ENCODE measurements at places on chromosomes 3 and 15.

- DNase-seq, result no peak
These were observed 181.3 kb upstream of the CTDSPL start for GRCh38 chr3:37680401-37680800.

DNA sequence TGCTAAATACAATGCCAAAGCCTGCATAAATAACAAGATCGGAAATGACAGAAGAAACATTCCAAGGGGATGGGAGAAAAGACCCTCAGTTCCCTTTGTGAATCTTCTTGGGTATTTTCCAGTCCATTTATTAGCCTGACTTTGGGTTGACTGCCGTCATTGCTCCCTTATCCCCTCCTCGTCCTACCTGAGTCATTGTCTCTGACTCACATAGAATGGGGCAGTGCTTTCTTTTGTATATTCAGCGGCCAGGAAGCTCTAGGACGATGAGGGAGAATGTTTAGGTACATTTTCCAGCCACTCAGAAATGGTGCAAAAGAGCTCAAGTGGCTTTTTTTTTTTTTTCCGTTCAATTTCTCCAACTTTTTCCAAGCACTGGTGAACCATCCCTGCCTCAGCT, 71.6 kb downstream of the KAT2B start:
- DNase-seq, result no peak

- no peak for DNase-seq
These were observed 335.2 kb downstream of the GAP43 start for GRCh38 chr3:115958526-115958925.

GRCh38 chr3:185713015-185713414, 111.8 kb downstream of the IGF2BP2 start:
- DNase-seq, result no peak

- no peak for DNase-seq
These were observed 2.1 kb downstream of the HDAC11 start for GRCh38 chr3:13482106-13482690.

DNA sequence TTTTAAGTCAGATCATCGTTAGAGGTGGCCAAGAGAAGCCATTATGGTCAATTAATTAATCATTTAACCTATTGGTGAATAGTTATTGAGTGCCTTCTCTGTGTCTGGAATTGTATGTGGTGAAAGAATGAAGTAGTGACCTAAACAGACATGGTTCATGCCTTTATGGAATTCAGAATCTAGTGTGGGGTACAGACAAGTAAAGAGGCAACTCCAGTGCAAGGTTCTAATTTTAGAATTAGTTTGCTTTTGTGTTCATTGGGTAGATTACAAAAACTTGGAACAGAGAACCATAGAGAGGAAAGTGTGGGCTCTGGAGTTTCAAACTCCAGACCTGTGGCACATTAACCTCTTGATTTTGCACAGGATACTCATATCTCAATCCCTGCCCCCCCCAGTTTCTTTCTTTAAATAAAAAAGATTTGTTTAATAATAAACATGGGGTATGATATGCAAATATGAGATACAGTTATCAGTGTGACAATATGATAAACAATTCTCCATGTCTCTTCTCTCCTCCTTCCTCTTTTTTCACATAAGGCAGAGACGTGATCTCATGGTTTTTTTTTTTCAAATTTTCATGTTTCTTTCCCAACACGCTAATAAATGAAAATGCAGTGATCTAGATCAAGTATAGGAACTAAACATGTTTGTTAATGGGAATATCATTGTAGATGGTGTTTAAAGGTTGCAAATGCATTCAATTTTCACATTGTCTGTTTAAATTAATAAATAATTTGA, 117.9 kb downstream of the MITF start:
- DNase-seq, result no peak

- no peak for DNase-seq
These were observed 3.4 kb upstream of the HAPLN3 start for GRCh38 chr15:88898736-88899135.

DNA sequence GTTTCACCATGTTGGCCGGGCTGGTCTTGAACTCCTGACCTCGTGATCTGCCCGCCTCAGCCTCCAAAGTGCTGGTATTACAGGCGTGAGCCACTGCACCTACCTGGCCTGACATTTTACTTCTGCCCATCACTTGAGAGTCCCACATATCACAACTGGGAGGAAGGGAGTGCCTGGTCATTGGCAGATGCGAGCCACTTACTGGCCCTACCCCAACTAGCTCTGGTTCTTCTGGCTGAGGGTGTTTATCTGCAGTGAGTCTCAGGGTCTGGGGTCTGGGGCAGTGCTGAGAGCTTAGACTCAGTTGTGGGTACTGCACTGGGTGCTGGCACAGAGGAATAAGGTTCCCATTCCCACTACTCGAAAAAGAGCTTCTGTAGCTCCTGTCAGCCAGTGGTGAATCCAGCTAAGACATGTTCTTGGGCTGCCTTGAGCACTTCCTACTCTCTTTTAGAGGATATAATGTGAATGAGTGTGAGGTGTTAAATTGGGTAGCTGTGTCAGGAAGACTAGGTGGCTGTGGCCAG, 30.2 kb downstream of the DAG1 start:
- no peak for DNase-seq

DNA sequence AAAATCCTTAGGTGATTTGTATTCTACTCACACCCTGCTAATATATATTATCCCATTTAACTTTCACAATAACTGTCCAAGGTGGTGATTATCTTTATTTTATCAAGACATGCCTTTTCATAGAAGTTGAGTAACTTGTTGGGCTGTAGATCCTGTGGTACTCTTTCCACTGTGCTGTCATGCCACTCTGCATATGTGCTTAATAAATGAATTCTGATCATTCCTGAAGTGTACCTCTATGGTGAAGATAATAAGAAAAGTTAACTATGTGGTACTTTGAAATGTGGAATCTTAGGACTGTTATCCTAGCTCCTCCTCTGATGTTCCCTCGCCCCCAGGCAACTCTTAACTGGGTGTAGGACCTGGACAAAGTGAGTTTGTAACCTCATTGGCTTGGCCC, 5.2 kb downstream of the SNRK start:
- DNase-seq, result no peak

DNA sequence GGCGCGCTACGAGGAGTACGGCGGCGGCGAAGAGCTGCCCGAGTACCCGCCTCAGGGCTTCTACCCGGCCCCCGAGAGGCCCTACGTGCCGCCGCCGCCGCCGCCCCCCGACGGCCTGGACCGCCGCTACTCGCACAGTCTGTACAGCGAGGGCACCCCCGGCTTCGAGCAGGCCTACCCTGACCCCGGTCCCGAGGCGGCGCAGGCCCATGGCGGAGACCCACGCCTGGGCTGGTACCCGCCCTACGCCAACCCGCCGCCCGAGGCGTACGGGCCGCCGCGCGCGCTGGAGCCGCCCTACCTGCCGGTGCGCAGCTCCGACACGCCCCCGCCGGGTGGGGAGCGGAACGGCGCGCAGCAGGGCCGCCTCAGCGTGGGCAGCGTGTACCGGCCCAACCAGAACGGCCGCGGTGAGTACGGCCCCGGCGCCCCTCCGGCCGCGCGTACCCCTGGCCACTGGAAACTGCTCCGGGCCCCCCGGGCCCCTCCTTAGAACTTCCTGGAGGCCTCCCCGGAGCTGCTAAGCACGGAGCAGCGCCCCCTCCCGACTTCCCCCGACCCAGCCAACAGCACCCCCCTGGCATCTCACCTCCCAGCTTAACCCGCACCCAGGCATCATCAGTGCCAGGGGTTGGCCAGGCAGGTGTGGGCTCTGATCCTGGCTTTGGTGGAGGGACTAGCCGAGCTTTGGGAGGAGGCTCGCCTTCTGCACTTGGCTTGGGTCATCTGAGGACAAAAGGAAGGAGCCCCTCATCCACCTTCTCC, 1.4 kb downstream of the LOXL1 start:
- peak; percentile 80 for DNase-seq

- DNase-seq, result no peak
These were observed 207.5 kb downstream of the SV2B start for GRCh38 chr15:91307601-91308000.

DNA sequence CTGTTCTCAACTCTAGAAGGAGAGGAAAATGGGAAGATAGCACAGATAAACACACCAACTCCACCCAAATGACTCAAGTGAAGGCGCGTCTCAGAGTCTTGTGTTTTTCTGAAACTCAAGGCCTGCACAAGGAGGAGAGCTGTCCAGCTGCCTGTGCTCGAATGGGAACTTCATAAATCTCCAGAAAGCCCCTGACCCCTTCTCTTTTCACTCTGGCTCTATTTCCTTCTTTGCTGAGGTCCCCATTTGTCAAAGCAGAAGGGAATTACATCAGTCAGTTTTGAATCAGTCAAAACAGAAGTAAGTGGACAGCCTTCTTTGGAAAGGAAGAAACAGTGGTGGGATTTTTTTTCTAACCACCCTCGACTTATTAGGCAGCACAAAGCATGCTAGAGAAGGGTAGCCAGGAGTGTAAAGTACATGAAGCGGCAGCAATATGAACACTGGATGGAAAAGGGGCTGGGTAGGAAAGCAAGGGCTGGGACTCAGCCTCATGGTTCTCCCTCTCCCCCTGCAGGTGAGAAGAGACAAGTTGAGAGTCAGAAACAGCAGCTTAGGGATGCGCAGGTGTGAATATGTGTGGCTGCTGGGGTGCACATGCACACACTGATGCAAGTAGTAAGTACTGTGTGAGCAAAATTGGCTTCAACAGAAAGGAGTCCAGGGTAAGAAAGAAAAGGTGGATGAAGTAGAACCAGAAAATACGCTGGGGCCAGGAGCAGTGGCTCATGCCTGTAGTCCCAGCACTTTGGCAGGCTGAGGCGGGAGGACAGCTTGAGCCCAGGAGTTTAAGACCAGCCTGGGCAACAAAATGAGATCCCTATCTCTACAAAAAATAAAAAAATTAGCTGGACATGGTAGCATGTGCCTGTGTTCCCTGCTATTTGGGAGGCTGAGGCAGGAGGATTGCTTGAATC, 36.6 kb upstream of the MAGEF1 start:
- peak; percentile 7 for DNase-seq

DNA sequence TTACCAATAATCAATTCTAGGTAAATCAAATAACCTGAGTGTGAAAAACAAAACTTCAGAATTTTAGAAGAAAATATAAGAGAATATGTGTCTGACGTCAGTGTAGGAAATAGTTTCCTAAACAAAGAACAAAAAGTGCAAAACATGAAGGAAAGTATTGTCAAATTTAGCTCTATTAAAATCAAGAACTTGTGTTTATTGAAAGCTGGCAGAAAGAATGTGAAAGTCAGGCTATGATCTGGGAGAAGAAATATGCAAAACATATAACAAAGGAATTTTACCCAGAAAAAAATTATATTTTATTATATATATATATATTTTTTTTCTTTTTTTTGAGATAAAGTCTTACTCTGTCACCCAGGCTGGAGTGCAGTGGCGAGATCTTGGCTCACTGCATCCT, 129.1 kb upstream of the ANKRD28 start:
- DNase-seq, result no peak

Measured in activated CD4-positive, alpha-beta T cell treated with anti-CD3 and anti-CD28 coated beads for 48 hours (primary cell).